ENCODE measurements at places on chromosomes 7 and 10.

GRCh38 chr7:96388620-96389383 is 66.9 kb upstream of the SLC25A13 start:
- DNase-seq = no peak

- DNase-seq = no peak
Observed at GRCh38 chr7:28953633-28954032, 4.5 kb downstream of the TRIL start.

GRCh38 chr10:119667562-119668328 is 16.6 kb downstream of the BAG3 start:
- DNase-seq = peak; percentile 28

- no peak for DNase-seq
Observed at GRCh38 chr7:143375298-143376034, 5.7 kb upstream of the ZYX start.

GRCh38 chr10:1020460-1020859 is 5.2 kb downstream of the IDI2 start:
- DNase-seq = no peak

- no peak for DNase-seq
Observed at GRCh38 chr10:113533801-113534200, 19.1 kb upstream of the HABP2 start.
